ENCODE measurements at places on chromosomes 1 and 21. TPM values are rescaled to one million over a fixed set of nuclear protein-coding genes. Genes with fewer than 3 reads are reported as not detected.

Gene C4BPB
- total RNA-seq, result 2.1 TPM

- no peak for DNase-seq
- no peak overlapping the region for H3K4me3 ChIP-seq
- H3K27me3 ChIP-seq, result peaks cover 6% of the 10 kb centered on the region
- H3K4me1 ChIP-seq, result no peaks in the 10 kb centered on the region
- H3K27ac ChIP-seq, result no peak overlapping the region
Observed at GRCh38 chr1:78275456-78275855, 215.3 kb upstream of the PTGFR start.

Gene OR10J1
- not detected for total RNA-seq

Gene CLEC20A
- not detected for total RNA-seq

Gene OPTC
- not detected for total RNA-seq

Gene UBE2J2
- total RNA-seq, result 59.2 TPM

Gene LAMC1
- total RNA-seq, result 0.23 TPM

GRCh38 chr1:41769068-41769467 lies 149.7 kb downstream of the HIVEP3 start:
- H3K27me3 ChIP-seq, result no peaks in the 10 kb centered on the region
- no peaks in the 10 kb centered on the region for H3K36me3 ChIP-seq
- DNase-seq, result no peak
- H3K27ac ChIP-seq, result no peak overlapping the region
- no peak overlapping the region for H3K4me3 ChIP-seq

GRCh38 chr1:236860101-236860500 lies 65.0 kb downstream of the MTR start:
- peaks cover 84% of the 10 kb centered on the region for H3K36me3 ChIP-seq
- H3K4me1 ChIP-seq, result peaks cover 31% of the 10 kb centered on the region
- no peaks in the 10 kb centered on the region for H3K27me3 ChIP-seq
- H3K4me3 ChIP-seq, result no peak overlapping the region

GRCh38 chr1:245683676-245684075 lies 528.9 kb downstream of the KIF26B start:
- peaks cover 4% of the 10 kb centered on the region for H3K27me3 ChIP-seq
- H3K4me3 ChIP-seq, result no peak overlapping the region
- no peaks in the 10 kb centered on the region for H3K4me1 ChIP-seq
- no peaks in the 10 kb centered on the region for H3K36me3 ChIP-seq

DNA sequence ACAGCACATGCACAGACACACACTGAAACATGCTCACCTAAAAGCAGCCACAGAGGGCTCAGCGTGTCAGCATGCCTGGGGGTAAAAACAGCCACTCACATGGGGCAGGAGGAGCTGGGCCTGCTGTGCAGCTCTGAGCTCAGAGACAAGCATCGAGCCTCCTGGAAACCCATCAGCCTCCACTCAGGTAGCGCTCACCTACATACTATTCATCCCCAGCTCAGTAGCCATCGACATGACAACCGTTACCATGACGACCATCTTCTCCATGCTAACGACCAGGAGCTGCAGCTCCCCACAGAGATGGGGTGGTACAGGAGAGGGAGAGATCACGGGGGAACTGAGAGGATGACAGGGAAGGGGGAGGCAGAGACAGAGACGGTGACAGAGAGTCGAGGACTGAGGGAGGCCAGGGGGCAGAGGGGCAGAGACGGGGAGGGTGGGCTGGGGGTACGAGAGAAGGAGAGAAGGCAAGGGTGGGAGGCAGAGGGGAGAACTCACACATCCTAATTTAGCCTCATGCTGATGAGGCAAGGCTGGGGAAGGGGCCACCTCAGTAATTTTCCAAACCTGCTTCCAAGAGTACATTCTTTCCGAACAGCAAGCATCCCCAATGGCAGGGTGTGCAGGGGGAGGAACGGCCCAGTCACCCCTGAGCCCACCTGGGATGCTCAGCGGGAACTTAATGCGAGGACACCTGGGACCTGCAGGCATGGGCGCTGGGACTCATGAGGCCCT lies 28.4 kb downstream of the SDC3 start:
- no peak overlapping the region for H3K27ac ChIP-seq
- no peaks in the 10 kb centered on the region for H3K36me3 ChIP-seq
- H3K4me1 ChIP-seq, result no peaks in the 10 kb centered on the region
- H3K4me3 ChIP-seq, result no peak overlapping the region
- H3K27me3 ChIP-seq, result peaks cover 21% of the 10 kb centered on the region

GRCh38 chr1:42930178-42931107 lies 28.2 kb downstream of the SLC2A1 start:
- DNase-seq, result no peak
- H3K27ac ChIP-seq, result peak overlapping the region; percentile 91
- peak overlapping the region; percentile 60 for H3K4me3 ChIP-seq
- peaks cover 70% of the 10 kb centered on the region for H3K4me1 ChIP-seq

DNA sequence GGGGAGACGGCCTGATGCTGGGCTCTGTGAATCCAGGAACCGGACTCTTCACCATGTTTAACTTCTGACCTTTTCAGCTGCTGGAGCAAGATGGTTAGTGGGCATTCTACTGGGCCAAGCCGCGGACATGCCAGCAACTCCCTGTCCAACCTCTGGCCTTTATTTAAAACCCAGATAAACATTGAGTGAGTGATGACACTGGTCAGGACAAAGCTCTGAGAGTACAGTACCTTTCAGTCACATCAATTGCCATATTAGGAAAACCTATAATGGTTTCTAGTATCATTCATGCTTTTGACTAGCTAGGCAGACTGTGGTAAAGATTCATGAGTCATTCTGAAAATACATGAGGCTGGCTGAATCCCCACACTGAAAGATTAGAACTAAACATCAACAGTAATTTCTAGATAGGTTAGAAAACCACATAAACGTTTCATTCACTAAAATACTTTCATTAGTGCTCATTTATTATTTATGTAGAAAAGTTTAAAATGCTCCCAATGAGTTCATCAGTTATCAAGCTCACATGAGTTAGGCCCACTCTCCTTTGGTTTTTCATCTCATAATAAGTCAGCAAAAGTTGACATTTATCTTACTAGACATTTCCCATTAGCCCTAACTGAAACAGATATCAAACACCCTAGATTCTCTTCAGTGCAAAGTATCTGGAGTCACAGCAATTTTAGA lies 7.1 kb upstream of the ACTA1 start:
- H3K27ac ChIP-seq, result peak overlapping the region; percentile 83
- H3K27me3 ChIP-seq, result peaks cover 10% of the 10 kb centered on the region
- no peak overlapping the region for H3K4me3 ChIP-seq
- peaks cover 33% of the 10 kb centered on the region for H3K4me1 ChIP-seq
- peak; percentile 58 for DNase-seq
